ENCODE measurements at places on chromosomes 3 and 15. TPM values are rescaled to one million over a fixed set of nuclear protein-coding genes. Genes with fewer than 3 reads are reported as not detected.

DNA sequence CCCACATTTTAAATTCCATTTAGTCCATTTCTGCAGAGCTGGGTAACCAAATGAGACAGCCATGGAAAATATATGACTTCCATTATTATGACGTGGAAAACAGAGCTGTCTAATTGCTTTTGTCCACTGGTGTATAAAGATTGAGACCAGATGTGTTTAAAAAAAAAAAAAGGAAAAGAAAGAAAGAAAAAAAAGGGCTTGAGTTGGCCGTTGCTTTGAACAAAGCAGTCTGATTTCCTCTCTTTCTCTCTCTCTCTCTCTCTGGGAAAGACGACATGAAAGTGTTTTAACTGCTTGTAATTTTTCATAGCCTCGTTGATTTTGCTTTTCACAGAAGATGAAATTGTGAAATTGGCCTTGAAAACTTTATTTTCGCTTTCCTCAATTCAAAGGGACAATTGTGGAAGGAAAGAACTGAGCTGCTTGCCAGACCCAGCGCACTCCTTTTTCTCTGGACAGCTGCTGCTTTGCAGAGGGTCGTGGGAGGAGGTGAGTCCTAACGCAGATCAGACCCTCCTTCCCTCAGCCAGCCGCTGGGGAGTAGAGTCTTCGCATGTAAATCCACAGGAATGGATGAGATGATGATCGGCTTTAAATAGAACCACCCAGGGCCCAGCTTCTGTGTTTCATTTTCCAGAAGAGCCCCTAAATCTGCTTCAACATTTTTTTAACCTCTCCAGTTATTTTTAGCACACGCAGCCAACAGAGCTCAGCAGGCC, 42.8 kb upstream of the UBE2E1 start:
- no peak for DNase-seq

The UQCC5 gene
- 52.9 TPM for total RNA-seq

The P4HTM gene
- total RNA-seq = 32.8 TPM

The LRRC34 gene
- total RNA-seq = 2.7 TPM

Measured in left cardiac atrium (tissue), 4 donors.